ENCODE measurements at places on chromosomes 6 and 20.

GRCh38 chr6:133241901-133242636 is 912 bp downstream of the EYA4 start:
- peak; percentile 54 for DNase-seq

- no peak for DNase-seq
Observed at GRCh38 chr6:90139272-90139817, 157.3 kb downstream of the BACH2 start.

DNA sequence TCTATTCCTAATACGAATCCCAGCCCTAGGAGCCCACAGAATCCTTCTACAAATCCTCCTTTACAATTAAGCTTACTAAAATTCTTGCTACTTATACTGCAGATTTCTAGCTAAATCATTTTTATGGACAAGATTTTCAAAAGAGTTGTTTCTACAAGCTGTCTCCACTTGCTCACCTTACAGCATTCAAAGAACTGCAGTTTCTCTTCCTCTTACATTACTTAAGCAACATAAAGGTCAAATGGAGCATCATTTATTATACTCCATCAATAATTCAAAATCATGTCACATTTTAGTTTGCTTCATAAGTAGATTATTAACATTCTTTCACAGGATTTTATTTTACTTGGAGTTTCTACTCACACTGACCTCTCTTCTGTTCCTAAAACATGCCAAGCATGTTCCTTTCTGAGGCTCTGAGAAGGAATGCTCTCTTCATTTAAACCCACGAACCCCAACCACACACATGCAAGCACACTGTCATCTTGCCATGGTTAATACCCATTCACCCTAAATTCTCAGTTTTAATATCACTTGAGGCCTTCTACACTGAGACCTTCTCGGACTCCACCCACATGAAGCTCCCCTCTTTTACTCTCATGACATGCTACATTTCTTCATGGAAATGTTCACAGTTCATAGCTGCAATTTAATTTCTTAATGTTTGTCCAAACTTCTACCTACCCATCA is 388.2 kb downstream of the TBC1D32 start:
- no peak for DNase-seq

DNA sequence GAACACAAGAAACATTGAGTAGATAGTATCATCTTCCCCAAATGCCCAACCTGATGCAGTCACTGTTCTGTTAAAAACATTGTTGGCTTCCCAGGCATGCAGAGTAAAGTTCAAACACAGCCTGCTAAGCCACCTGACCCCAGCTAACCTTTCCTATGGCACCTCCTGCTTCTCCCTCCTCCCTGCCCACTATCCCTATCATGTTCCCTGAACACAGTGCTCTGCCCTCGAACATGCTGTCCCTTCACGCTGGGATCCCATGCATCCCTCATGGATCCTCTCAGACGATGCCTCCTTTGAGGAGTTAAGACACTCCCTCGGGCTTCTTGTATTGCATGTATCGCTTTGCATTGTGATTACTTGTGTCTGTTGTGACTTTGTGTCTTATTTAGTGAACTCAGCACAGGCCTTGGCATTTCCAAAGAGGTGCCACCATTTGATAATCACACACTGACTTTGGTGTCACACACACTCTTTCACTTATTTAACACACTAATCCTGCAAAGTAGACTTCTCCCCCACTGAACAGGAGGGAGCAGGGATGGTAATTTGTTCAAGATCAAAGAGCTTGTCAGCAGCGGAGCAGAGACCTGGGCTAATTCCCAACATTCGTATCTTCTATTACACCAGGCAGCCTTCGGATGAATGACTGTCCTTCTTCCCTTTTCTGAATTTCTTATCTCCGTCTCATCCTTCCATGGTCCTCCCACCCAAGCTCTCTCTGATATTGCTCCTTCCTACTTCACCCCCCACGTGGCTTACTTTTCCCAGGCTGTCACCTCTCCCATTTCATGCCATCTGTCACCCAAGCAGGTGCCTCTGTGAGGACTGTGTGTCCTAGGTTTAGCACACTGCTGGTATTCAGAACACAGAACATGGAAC is 28.3 kb upstream of the SMIM29 start:
- no peak for DNase-seq

DNA sequence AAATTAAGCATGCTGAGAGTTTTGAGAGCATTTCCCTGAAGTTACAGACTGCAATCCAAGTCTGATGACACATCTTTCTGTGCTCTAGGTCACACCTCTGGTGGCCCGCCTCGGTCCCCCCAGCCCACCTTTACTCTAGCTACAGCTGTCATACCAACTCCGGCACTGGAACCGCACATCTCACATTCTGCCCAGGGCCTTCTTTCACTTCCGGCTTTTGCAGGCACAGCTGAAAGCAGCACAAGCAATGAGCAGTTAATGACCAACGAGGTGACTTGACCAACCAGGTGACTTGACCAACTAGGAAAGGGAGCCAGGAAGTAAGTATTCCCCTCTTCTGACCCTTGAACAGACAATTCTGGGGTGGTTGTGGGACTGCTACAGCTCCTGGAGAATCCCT is 88.6 kb upstream of the MOCS1 start:
- DNase-seq, result no peak

DNA sequence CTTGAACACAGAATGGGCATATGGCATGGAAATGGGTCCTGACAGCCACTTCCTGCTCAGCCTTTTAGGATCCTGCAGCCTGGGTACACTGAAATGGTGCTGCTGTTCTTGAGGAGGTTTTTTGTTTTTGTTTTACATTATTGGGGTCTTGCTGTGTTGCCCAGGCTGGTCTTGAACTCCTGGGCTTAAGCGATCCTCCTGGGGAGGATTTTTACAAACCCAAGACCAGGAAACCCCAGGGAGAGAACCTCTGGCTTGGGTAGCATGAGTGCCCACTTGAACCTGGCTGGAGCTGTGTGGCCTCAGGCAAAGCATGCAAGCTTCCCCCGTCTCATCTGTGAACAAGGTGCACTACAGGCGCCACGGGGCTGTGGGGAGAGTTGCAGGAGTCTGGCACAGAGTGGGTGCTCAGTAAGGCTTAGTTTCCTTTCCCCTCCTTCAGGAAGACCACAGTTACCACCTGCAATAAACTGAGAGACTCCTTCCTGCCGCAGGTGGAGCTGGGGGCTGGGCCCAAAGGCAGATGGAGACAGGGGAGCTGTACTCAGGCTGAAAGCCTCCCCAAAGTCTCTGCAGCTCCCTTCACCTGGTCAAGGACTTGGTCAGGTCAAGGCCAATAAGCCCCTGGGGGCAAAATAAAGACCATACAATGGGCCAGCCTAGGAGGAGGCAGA is 1.8 kb downstream of the SLA2 start:
- no peak for DNase-seq

- peak; percentile 28 for DNase-seq
Observed at GRCh38 chr6:115544765-115545671, 515.7 kb downstream of the FRK start.

GRCh38 chr6:87799651-87800050 is 97.6 kb upstream of the AKIRIN2 start:
- no peak for DNase-seq

Measured in A673 (cell line).